ENCODE measurements at places on chromosomes 1 and 21.

DNA sequence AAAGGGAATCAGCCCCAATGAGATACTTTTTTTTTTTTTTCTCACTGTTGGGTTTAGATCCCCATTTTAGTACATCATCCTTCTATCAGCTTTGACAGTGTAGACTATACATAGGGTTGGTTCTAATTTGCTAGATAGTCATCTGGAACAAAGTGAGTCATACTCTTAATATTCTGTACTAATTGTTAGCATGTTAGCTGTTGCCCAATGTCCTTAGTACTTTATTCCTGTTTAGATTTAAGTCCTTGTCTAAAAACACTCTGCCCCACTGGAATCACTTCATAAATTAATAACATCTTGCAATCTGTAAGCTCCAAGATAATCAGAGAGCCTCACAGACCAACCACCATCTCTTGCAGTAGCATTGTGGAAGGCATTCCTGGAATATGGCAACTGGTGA lies 209.8 kb upstream of the KIAA0040 start:
- DNase-seq = no peak

DNA sequence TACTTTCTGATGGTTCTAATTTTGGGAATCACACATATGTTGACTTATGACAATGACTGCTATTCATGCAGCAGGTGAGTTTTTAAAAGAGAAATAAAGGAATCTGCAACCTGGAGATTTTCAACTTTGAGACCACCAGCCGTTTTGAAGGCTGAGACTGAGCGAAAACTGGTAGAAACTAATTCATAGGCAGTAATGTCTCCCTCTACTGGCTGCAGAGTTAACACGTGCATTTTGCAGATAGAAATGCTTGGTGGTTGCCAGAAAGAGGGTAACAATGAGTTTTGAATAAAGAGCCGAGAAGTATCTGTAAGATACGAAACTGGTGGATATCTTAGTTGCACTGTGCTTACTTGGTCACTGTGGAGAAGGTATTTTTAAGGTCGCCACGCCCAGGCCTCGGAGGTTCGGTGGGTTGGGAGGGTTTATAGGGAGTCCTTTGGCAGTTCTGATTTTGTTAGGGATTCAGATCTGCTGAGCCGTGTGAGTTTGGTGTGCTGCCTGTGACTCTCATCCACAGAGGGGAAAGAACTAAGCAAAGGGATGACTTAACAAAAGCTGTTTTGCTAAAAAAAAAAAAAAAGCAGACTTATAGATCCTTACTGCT lies 83.0 kb downstream of the RYR2 start:
- no peak for DNase-seq

GRCh38 chr1:209823143-209824041 lies 4.4 kb upstream of the UTP25 start:
- no peak for DNase-seq

GRCh38 chr1:203284411-203285123 lies 20.8 kb upstream of the BTG2 start:
- no peak for DNase-seq

DNA sequence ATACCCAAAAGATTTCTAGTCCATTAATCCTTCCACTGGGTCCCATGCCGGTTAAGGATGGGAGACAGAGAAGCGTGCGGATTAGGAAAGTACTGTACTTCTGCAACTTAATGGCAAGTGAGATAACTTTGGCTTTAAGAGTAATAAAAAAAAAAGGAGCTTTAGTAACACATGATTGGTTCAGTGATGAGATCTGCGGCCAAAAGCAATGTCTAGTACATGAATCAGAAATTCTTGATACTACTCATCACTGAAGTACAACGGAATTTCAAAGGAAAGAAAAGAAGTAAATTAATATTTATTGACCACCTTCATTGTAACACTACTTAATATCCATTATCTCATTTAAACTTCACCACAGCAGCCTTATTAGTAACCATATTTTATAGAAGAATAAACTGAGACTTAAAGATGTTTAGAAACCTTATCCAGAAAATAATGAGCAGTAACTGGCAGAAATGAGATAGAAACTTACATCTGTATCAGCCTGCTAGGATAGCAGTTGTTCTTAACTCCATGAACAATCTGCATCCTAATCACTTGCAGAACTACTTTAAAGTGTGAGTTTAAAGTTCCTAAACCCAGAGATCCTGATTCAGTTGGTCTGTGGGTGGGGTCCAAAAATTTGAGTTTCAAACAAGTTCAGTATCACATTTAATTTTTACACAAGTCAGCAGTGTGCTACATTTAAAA lies 14.1 kb upstream of the NUF2 start:
- no peak for DNase-seq

DNA sequence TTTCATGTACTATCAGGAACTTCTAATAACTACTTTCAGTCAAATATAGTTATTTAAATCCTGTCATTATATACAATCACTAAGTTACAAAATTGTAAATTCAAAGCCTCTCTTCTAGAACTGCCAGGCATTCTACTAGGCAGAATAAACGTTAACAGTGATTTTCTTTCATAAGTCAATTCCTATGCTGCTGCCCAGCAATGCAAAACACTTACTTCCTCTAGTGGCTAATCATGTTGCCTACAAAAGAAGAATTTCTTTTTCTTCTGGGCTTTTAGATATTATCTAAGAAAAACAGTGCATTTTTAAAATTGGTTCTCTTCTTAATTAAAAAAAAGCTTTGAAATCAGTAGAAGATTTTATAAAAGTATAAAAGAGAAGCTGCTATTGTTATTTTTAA lies 509.8 kb upstream of the ADAMTS5 start:
- DNase-seq = no peak

DNA sequence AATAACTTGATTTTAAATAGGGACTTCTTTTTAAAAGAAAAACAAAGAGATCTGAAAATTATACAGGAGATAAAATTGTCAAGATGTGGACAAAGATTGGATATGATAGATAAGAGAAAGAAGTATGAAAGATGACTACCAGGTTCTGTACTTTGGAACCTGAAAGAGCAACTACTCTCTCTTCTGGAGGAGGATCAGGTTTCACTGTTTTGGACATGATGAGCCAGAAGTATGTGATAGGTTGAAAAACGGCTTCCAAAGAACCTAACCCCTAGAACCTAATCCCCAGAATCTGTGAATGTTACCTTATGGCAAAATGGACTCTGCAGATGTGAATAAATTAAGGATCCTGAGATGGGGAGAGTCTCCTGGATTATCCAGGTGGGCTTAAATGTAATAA lies 26.2 kb downstream of the RSBN1 start:
- DNase-seq = no peak

DNA sequence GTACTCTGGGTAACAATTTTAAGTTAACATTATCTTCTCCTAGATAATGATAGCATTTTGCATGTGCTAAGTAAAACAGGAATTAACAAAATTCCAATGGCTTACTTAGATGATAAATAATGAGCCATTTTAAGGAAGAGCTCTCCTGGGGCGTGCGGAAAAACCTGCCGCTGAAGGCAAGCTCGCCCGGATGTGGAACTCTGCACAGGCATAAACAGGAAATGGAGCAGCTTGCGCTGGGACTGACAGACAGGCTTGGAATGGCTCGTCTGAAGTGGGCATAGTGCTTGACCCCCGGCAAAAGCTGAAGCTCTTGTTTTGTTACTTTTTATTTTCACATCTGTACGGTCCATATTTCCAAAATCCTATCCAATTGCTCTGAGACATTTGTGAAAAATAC lies 169.2 kb downstream of the ZNF281 start:
- DNase-seq = no peak

GRCh38 chr21:41166884-41167283 lies 1.1 kb upstream of the BACE2 start:
- DNase-seq = no peak

- DNase-seq = no peak
Observed at GRCh38 chr1:241891296-241891695, 43.3 kb downstream of the EXO1 start.

GRCh38 chr1:185680453-185680852 lies 53.7 kb upstream of the HMCN1 start:
- no peak for DNase-seq

DNA sequence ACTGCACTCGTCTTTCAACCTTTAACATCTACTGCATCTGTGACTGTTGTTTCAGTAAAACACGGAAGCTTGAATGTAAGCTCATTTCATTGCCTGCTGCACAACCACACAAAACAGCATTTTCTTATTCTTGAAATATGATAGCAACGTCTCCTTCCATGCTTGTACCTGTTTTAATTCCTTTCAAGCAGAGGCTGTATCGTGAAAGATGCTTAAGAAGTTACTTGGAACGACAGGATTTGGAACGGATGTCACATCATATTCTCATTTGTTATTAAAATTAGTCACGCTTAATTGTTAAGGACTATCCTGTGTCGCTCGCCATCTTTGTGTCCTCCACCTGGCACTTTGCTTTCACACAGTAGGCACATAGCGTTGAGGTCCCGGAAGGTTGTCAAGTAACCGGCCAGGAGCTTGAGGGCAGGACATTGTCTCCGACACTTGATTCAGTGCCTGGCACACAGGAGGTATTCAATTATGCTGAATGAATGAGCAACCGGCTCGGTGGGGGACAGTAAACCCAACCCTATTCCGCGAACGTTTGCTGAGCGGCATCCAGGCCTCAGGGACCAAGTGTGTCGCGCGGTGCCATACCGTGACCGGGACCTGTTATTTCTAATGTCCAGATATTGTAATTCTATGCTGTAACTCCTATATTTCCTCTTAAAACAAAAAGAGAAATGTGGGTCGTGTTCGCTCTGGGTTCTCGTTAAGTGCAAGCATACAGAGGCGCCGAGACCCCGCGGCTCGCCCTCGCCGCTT lies 499 bp upstream of the SH3GLB1 start:
- DNase-seq = peak; percentile 50

- DNase-seq = no peak
Observed at GRCh38 chr1:222926566-222926965, 111.7 kb downstream of the DISP1 start.

DNA sequence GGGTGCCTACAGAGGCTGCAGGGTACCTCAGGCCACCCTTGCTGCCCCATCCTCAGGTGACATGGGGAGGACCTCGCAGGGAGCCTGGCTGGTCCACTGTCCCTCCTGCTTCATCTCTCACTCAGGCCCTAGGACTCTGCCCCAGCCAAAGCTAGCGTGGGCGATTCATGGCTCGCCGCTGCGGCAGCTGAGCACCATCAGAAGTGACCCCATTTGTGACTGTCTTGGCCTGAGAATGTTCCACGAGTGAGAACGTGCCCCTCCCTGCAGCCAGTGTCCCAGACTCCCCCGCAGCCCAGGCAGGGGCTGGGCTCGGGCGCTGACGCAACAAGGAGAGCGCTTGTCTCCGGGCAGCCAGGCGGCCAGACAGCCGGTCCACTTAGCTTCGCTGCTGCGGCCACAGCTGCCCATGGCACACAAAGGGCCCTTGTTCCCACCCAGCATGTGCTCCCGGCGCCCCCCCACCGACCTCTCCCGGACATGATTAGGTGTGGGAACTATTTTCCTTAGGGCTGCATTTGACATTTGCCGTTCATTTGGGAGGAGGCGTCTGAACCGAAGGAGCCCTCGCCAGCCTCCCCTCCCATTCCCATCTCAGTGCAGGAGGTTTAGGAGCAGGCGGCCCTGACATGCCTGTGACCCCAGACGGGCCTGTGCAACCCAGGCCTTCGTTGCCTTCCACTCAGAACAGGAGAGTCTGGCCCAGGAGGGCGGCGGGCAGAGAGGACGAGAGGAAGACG lies 19.3 kb upstream of the POFUT2 start:
- no peak for DNase-seq

GRCh38 chr1:229514578-229515275 lies 6.6 kb upstream of the NUP133 start:
- peak; percentile 36 for DNase-seq

GRCh38 chr1:14310476-14310875 lies 288.0 kb upstream of the KAZN start:
- DNase-seq = no peak

DNA sequence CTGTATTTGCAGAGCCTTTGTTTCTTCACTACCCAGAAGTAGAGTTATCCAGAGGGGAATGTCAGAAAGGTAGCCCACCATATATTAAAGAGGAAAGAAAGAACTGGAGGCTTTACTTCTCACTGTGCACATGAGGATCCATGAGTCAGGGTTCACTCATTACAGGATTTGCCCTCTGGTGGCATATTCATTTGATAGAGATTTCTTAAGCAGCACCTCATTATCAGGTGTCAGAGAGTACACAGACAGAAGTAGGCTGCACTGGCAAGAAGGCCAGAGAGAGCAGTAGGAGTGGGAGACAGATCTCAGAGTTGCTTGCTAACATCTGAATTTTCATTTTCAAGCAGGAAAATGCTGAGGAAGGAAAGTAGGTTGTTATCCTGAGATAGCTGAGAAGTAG lies 123.8 kb downstream of the PIK3R3 start:
- no peak for DNase-seq

- DNase-seq = peak; percentile 6
Observed at GRCh38 chr1:119582801-119583200, 65.3 kb downstream of the ZNF697 start.

DNA sequence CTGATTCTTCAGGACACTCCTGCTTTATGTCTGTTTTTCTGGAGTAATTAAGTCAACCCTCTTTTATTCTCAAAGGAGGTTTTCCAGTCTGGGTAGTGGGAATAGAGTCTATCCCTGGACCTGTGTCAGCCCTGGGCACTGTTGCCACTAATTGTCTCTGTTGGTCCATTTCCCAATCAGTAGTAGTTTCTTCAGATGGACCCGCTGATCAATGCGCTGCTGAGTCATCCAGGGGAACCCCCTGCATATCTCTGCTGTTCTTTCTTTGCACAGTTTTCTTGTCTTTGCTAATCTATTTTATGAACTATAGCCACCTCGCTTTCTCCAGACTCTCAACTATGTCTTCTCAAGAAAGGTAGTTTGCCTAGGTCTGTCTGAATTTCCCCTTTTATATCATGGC lies 82.5 kb downstream of the TNNI3K start:
- DNase-seq = no peak

DNA sequence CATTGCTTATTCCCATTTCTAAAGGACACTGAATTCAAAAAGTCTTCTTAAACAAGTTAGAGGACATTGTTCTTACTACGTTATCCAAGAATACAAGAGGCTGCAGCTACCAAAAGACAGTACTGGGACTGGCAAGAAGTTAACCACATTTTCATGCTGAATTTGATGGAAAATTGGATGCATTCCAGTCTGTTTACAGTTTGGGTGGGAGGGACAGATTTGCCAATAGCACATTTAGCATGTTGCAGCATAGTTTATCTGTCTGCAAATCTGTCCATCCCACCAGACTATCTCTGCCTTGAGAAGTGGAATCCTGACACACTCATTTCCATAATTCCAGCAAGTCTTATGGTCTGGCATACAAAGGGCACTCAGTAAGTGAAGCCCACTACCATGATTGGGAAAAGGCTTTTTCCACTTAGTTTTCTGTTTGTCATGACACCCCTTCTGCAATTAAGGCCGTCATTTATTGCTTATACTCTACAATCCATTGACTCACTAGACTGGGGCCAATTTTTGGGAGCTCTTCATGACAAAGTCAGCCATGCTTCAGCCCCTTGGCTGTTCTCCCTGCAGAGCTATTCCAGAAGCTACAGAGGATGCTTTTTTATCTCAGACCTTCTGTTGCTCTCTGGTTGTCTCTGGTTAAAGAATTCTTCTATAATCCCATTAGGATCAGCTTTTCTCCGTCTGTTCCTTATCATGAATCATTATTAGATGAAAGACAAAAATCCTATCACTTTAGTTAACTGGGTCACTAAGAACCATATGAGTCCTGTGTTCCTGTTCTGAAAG lies 355.8 kb upstream of the PTBP2 start:
- DNase-seq = no peak

- no peak for DNase-seq
Observed at GRCh38 chr1:176157995-176158394, 49.1 kb downstream of the COP1 start.

GRCh38 chr1:217331698-217332097 lies 299.2 kb downstream of the GPATCH2 start:
- no peak for DNase-seq
